ENCODE measurements at places on chromosomes 1 and 21.

DNA sequence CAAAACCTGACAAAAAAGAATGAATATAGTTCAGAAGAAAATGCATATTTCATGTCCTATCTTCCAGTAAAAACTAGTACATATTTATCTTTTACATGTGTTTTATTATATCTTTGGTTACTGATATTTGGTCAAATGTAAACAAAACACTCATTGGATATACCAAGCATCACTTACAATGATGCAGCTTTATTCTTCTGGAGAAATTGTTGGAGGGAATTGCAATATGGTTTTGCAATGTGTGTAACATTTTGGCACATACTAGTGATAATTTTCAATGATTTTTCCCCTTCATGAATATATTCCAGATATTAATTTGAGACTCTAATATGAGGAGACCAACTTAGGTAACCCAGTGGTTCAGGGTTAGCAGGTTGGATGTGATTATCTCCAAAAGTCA, 146.1 kb downstream of the ZC3H11B start:
- no peak for DNase-seq

GRCh38 chr1:209755926-209756614, at the start of gene TRAF3IP3:
Gene TRAF3IP3, plus strand, starts transcription at chr1:209756053. Its CDS starts 3,987 bp downstream, at chr1:209760040.
- DNase-seq, result no peak

- DNase-seq, result no peak
Observed at GRCh38 chr1:200895443-200895789, 716 bp downstream of the INAVA start.

DNA sequence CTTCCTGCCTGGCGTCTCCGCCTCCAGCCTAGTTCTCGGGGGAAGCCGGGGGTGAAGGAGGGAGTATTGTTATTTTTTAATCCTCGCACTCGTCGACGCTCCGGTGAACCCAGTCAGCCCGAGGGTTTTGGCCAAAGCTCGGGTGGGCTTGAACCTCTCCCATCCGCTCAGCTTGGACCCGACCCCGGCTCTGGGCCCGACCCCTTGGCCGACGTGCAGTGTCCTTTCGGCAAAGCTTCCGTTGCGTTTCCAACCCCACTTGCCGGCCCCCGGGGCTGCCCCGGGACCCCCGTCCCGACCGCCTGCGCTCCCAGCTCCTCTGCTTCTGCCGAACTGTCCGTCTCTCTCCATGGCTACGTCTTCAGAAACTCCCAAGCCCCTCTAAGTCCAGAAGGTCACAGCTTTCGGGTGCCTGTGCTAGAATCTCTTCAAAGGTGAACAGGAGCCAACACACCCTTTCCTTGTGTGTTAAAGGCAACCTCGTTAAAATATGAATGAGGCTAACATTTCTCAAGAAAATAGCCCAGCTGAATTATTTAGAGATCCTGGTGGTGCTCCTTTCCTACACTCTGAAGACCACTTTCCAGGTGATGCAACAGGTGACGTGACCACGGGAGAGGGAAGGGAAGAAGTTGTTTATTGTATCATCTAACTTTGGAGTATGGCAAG, 647 bp downstream of the DESI2 start:
- DNase-seq, result no peak

GRCh38 chr1:213984387-213985208, 3.2 kb upstream of the PROX1 start:
- DNase-seq, result no peak

DNA sequence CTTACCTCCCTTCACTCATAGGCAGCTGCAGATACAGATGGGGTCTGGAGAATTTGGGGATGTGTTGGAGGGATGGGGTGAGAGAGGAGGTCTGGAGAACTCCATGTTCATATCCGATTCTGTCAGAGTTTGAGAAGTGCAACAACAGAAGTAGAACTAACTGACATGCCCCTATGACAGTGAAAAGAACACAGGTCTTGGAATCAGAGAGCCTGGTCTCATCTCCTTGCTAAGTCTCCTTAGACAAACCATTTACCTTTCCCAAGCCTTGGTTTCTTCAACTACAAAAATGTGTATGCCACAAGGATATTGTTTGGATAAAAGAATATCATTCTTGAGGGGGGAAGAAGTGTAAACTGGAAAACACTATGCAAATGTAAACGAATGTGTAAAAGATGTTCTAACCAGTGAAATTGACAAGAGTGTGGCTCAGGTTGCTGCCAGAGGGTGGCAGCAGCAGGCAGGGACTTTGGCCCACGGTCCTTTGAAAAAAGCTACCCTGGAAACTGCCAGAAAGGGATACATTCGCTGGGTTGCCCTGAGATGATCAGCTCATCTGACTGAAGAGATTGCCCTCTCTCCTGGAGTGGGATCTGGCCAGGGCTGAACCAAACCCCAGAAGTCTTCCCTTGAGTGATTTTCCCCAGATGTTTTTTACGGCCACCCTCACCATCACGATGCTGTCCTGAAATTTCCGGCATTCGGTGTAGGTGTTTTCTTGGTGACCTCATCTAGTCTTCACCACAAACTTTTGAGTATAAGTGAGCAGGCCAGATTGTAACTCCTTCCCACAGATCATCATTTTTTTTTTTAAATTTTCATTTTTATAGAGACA, 17.0 kb upstream of the CD2 start:
- peak; percentile 12 for DNase-seq

DNA sequence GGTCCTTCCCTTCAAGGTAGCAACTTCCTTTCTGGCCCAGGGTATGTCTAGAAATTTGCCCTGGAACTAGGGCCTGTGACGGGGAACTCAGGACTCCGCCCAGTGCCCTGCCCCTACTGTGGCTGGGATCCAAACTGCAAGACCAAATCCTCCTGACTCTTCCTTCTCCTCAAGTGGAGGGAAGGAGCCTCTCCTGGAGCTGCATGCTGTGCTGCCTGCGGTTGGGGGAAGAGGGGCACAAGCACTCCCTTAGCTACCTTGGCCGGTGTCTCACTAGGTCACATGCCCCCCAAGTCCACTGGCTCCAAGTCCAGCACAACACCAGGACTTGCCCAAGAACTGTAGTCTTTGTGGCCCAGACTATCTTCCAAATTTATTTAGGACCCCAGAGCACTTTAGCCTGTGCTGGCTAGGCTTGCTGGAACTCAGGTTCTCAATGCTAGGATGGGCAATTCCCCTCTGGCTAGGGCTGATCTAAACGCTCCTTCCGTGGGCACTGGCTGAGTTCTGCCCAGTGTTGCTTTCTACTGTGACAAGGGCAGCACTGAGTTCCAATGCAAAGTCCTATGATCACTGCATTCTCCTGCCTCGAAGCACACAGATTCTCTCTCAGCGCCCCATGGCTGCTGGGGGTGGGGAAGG, 12.2 kb downstream of the ADSS2 start:
- DNase-seq, result no peak

DNA sequence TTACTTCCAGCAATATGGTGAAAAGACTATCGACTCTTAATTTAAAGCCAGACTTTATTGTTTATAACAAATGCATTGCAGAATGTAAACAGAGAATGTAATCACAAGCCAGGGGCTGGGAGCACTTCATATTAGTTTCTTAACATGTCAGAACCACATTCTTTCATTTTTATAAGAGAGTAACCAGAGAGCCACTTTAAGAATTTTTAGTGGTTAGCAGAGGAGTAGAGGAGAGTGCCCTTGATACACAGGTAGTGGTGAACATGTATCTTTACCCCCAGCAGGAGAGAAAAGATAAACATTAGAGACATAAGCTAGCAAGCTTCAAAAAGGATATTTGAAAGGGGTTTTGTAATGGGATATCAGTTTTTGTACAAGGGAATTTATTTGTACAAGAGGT, 11.1 kb downstream of the AMY2B start:
- no peak for DNase-seq

GRCh38 chr1:57874418-57874877, 450.6 kb upstream of the DAB1 start:
- DNase-seq, result no peak

- DNase-seq, result no peak
Observed at GRCh38 chr1:154353460-154353904, 28.2 kb downstream of the ATP8B2 start.
